ENCODE measurements at places on chromosomes 12 and 14.

DNA sequence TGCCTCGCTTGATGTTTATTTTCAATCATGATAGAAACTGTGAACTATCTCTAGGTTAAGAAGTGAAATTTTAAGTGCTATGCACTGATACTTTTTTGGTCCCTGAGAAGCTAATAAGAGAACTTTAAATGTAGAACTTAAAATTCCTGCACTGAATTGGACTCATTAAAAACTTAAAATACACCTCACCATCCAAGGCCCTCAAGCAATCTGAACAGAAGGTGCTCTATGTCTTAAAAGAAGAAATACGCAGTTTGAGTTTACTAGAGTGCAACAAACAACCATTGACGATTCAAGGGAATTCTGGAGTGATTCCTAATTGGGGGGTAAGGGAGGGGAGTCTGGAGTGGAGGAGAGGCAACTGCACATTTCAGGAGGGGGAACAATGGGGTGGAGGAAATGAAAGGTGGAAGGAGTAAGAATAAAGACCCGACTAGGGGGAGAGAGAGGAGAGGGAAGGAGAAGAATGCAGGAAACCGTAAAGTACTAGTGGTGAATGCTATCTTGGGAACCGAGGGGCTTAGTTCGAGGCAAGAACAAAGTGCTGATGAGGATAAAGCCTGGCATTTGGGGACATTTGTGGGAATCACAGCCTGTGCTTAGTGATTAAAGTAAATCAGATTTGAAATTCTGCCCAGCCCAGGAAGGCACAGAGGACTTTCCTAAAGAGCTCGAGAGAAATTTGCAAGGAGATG, 389.7 kb downstream of the AACS start:
- DNase-seq, result no peak

DNA sequence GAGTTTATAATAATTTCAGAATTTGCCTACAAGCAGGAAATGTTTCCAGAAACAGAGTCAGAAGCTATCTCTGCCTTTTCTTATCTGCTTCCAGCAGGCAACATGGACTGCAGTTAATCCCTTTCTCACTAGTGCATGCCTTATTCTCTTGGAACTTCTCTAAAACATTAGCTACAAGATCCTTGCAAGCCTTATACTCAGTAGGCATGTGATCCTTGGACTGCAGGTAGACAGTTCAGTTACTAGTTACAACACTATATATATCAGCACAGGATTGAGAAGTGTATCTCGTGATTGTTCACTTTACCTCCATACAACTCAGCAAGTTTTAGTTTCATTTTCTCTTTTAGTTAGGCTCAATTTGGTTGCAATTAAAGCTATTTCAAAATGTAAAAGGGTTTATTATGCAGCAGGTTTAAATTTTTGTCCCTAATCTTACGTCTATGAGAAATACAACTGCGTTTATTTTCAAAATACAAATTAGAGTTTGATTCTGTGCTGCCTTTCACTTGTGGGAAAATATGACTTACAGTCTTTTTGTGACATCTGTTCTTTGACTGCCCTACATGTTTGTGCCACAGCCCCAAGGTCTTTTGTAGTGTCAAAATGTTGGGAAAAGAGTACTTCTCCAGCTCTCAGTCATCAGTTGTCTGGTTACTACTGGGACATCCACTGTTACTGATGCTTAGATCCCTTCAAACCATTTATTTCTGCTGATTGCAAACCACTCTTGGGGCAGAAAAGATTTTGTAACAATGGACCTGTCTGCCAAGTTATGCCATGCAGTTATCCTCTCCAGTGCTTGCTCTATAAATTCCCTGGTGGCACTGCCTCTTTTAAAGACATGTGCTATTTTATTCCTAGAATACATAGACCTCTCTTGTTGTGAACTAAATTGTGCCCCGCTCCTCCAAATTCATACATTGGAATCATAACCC, 709.0 kb upstream of the FOXG1 start:
- peak; percentile 91 for DNase-seq

- DNase-seq, result no peak
Observed at GRCh38 chr12:58678753-58679152, 241.6 kb downstream of the LRIG3 start.

DNA sequence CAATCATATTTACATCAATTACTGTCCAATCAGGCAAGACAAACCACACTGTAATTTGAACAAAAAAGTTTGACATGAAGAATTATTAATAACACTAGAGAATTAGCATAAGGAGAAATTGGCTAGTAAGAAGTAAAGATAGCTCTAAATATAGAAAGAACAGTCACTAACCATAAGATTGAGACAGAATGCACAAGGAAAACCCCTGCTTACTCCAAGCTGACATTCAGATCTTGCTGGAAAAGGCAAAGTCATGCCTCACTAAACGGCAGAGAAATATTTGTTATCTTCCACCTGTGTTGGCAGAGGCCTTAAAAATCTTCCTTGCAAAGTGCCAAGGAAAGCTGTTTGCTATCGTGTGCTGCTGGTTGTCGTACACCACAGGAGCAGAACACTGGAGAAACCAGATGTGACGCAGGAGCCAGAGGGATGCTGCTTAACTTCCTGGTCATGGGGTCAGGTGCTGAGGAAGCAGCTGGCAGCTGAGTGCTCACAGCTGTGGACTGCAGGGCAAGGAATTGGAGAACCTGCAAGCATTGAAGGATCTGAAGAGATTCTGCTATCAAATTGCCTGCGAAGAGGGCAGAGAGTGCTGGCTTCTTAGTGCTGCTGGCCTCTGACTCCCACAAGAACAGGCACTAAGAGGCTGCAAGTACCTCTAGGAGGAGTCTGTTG, 1323.3 kb downstream of the LRFN5 start:
- peak; percentile 2 for DNase-seq

DNA sequence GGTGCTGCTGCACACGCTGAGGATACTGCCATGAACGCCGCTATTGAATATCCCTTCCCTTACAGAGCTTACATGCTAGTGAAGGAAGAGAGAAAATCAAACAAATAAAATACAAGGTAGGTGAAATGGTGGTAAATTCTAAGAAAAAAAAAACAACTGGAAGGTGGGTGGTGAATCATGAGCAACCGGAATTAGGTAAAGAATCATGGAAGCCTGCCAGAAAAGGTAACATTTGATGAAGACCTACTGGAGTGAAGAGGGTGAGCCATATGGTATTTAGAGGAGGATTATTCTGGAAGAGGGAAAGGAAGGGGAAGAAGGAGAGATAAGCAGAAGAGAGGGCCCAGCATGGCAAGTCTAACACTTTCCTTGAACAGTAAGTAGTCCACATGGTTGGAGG, 76.1 kb downstream of the LRIG3 start:
- DNase-seq, result no peak

GRCh38 chr12:108826101-108826806, 31.1 kb downstream of the SSH1 start:
- DNase-seq, result peak; percentile 77

DNA sequence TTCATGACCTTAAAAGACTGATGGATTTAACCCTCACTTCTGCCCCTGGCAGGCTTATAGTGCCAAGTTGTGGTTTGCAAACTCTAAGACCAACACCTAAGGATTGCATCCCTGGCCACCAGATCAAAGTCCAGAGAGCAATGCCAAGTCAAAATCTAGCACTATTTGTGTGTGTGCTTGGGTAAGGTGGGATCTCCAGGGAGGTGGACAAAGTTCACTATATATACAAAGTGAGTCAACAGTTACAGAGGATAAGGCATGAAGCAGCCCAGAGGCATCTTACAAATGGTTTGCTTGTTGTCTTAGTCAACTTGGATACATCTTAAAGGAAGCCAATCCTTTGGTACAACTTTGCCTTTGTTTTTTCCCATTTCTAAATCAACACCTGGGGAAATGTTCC, 137.3 kb downstream of the MSRB3 start:
- no peak for DNase-seq

- DNase-seq, result peak; percentile 55
Observed at GRCh38 chr12:14410841-14411569, 45.5 kb downstream of the ATF7IP start.

- DNase-seq, result no peak
Observed at GRCh38 chr14:99168330-99168729, 103.7 kb downstream of the BCL11B start.

DNA sequence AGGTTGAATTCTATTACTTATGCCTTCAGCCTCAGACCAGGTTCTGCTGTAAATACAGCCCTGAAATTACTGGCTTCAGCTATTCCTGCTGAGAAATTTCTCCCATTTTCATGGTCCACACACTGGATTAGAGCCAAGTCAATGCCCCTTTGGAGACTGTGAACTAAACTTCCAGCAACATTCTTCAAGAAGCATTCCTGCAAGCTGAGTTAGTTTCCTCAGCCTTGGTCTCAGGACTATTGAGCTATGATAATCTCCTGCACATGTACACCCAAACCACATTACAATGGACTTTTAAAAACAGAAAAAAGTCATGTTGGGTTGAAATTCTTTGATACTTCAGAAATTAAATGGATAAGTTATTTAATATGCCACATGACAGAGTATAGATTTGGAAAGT, 58.0 kb upstream of the AVPR1A start:
- DNase-seq, result no peak

DNA sequence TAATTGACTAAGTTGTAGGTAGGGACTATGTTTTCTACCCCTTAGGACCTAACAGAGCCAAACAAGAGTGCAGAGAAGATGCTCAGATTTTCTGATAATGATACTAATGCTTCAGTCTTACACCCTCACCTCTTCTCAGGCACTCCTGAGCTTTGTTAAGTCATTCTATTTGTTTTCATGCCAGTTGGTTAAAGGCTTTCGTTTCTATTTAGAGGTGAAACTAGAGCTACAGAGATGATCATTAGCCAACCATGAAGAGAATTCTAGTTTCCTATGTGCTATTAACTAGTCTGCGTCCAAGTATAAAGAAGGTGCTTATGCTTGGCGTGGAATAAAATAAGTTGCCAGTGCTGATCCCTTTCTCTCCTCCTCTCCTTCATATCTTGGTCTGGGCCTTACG, 34.6 kb upstream of the PYGL start:
- DNase-seq, result no peak

GRCh38 chr12:48768736-48769135, 20.2 kb downstream of the ADCY6 start:
- DNase-seq, result no peak

DNA sequence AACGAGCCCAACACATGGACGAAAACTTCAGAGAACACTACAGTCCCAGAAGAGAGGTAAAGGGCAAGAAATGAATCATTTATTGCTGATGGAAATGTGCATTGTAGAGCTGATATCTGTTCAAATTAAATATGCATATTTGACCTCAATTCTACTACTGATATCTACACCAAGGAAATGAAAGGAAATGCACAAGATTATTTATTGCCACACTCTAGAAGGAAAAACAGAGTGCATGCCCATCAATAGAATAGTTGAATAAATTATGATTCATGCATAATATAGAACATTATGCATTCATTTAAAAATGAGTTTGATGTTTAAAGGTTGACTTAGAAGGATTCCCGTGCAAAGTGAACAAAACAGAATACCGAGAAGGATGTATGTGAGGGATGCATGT, 15.6 kb upstream of the NUP107 start:
- DNase-seq, result no peak

- DNase-seq, result peak; percentile 75
Observed at GRCh38 chr14:91138511-91139359, 24.9 kb downstream of the DGLUCY start.

DNA sequence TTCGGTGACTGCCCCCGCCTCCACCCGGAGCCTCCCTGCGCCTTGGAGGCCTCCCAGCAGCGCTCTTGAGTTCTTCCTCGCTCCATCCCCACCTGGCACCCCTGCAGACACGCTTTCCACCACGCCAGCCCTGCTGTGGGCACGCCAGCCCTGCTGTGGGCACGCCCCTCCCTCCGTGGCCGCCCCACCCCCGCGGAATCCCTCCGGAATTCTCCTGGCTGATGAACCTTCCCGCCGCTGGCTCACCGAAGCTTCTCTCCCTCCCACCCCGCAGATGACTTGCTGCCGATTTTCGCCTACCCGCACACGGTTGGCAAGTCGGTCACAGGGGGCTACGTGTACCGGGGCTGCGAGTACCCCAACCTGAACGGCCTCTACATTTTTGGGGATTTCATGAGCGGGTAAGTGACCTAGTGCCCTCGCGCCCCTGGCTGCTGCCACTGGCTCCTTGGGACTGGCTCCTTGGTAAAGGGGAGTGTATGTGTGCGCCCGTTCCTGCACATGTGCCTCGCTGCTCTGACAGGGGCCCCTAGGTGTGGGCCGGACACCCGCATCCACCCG, 15.2 kb downstream of the HHIPL1 start:
- DNase-seq, result no peak

DNA sequence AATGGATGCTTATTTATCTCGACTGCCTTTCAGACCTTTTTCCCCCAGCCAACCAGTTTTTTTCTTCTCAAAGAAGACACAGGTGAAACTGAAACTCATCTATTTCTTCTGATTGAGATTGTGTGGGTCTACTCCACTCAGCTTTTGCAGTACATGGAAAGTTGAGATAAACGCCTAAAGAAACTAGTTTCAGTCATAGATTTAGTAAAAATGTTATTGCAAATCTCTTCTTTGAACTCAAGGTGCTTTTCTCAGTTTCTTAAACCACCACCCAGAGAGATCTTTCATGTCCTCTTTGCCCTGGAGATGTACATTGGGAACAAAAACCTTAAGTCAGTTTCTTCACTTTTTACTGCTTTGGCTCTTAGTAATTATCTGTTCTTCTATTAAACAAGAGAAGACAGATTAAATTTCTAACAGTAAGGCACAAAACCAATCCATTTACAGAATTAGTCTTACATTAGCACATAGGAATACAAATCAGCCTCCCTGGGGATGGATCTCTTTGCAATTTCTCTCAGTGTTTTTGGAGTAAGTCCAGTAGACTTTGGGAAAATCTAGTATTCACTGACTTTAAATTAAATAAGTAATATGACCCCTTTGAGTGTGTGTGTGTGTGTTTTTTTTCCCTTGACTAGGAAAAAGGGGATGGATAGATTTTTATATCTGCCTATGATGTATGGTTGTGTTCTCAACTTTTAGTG, 11.6 kb downstream of the FBXW8 start:
- DNase-seq, result no peak

GRCh38 chr12:53624956-53625355, 1.2 kb downstream of the ATF7 start:
- DNase-seq, result peak; percentile 40

DNA sequence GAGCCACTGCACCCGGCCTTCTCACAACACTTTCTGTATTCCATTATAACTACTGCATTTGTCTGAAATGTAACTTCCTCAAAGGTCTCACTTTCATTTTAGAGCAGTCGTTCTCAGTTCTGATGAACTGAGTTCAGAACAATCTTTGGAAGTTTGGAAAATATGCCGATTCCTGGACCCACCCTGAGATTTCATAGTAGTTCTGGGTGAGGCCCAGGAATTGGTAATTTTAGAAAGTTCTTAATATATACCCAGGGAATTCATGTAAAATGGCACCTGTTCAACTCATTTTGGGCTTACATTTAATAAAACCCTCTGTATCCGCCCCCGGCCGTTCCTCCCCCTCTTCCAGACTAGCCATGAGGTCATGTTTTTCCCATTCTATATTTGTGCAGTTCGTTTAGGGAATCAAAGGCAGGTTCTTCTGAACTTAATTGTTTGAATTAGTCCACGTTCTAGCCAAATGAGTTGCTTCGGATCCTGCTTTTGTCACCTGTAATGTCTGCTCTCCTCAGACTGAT, 5.9 kb downstream of the GSG1 start:
- DNase-seq, result peak; percentile 56

All from OCI-M1 (cell line).